ENCODE measurements at places on chromosomes 13 and 19.

GRCh38 chr19:4414800-4415321 lies 12.4 kb downstream of the CHAF1A start:
- peak; percentile 71 for DNase-seq

GRCh38 chr19:38792250-38793111 lies 3.5 kb downstream of the LGALS7B start:
- DNase-seq = peak; percentile 14

DNA sequence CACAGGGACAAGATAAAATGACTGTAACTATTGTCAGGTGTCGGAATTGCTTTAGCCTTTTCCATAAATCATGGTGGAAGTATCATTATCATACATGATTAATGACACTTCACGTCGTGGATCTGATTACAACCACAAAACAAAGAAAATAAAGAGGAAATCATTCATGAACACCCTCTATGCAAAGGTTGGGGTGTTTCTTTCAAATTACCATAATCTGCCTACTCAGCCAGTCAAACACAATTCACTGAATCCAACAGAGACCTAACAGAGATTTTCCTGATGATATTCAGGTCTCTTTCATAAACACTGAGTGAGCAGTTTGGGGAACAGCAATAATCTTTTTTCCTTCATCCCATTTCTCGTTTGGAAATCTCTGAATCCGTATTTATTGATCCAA lies 625.6 kb downstream of the DCT start:
- no peak for DNase-seq

GRCh38 chr19:13583114-13583513 lies 76.8 kb upstream of the CACNA1A start:
- DNase-seq = no peak

DNA sequence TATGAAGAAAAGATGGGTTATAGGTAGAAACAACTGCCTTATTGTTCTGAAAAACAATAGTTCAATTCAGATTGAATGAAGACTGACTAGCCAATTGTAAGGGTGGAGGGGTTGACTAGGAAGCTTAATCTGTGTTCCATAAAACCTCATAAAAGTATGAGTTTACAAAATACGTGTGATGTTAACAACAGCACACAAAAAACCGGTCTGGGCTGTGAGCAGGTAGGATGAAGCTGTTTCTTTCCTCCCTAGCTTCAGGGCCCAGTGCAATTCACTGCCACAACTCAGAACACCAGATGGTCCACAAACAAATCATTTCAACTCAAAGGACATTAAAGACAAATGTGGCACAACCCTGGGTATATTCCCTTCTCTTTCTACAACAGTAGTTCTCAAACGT lies 3.2 kb downstream of the OXGR1 start:
- no peak for DNase-seq

GRCh38 chr13:110722971-110723370 lies 9.5 kb downstream of the ING1 start:
- no peak for DNase-seq

DNA sequence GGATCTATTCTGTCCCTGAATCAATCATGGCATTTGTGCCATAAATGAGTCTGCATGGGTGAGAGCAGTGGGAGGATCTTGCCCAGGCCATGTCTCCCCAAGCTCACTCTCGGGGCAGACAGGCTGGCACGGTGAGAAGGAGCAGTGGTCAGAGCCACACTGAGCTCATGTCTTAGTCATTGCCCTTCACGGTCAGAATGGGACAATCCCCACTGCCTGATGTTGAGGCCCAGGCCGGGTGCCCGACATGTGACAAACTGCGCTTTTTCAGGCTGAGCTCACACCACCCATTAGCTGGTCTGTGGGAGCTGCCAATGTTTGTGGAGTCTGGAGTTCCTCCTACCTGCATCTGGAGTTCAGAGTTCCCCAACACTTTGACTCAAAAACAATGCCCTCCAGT lies 481.9 kb downstream of the COG6 start:
- DNase-seq = no peak

- no peak for DNase-seq
Measured at GRCh38 chr19:50315773-50316448, 13.3 kb downstream of the KCNC3 start.

- no peak for DNase-seq
Measured at GRCh38 chr13:103656311-103656710, 590.1 kb upstream of the SLC10A2 start.

Data from fibroblast of lung (primary cell).